ENCODE measurements at places on chromosomes 6 and 20.

DNA sequence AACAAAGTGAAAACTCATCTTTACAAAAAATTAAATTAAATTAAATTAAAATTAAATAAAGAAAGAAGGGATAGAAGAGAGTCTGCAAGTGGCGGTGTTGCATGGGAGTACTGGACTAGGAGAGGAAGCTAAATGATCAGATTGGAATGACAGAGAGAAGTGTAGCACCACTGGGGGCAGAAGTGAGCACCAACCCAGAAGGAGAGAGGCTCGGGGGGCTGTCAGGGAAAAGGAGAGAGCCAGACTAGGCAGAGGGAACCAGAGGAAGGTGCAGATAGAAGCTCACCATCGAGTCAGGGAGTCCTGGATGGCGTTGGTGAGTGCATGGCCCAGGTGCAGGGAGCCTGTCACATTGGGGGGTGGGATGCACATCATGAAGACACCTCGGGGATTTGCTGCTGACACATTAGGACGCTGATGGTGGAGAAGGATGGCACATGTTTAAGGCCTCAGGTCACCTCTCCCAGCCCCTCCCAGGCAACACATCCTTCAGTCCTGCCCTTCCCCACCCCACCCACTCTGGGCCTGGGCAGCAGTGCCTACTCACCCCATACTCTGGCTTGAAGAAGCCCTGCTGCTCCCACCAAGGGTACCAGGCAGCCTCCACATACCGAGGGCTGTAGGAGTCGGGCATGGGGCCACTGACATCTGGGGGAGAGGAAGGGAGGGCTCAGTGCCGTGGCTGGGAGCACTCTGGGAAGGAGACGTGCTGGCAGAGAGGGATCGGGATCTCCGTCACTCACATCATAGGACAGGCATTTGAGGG is 4.0 kb downstream of the VARS1 start:
- no peak for DNase-seq

GRCh38 chr20:43821795-43822194 is 92.9 kb upstream of the TOX2 start:
- no peak for DNase-seq

DNA sequence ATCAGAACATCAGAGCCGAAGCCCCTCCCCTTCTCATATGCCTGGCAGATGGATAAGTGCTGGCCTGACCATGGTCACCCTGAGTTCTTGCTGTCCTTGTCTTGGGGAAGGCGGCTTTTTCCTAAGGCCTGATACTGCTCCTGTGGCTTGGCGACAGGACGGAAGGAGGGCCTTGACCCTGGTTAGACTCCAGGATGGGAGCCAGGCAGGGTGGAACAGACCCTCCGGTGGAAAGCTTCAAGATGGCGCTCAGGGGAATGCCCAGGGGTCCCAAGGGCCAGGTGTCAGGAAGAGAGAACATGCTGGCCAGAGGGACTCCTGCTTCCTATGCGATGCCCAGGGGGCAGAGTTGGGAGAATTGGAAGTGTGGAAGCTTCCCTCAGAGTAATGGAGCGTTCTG is 29.6 kb downstream of the ADA start:
- no peak for DNase-seq

DNA sequence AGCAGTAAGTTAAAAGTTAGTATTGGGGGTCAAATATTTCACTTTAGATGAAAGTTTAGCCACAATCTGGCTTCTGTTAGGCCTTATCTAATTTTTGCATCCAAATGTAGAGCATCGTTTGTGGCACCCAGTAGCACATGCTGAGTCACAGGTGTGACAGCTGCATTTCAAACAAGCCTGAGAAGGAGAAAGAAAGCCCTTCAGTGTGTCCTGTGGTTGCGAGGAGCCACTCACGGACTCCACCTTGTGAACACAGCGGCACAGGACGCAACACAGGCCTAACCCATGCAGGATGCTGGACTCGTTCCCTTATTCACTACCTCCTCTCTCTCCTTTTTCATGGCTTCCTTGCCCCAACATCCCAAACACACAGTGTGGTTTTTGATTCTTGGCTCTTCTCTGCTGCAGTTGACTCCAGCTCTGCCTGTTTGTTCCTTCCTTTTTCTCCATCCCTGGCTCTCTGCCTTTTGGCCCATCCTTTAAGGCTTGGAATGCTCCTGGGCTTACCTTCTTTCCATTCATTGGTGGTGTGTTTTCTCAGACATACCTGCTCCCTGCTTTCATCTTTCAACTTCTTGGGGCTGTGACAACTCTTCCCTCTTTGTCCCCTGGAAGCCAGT is 124.2 kb downstream of the SLC16A10 start:
- no peak for DNase-seq

DNA sequence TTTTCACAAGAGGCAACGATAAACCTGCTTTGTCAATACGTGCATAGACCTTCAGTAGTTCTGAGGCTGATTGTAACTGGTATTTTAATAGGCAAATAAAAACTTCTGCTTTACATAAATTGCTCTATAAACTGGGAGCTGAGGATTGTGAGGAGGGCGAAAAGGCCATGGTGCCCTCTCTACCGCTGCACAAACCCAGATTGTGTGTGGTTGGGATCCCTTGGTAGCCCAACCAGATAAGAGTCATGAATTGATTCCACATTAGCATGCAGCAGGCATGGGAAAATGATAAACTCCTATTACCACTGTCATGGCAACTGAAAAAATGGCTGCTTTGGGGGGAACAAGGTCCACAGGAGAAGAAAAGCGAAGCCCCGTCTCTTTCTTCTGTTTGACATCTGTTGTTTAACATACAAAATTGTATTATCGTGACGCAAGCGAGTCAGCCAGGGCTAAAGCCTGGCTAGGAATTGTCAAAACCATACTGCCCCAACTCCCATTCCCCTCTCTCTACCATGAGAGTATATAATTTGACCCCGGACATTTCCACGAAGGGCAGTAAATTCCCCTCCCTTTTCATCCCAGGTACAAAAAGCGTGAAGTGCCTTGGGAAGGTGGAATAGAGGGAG is 157.8 kb upstream of the SALL4 start:
- DNase-seq: no peak

GRCh38 chr6:157107571-157107914 is 215.8 kb downstream of the TMEM242 start:
- no peak for DNase-seq

DNA sequence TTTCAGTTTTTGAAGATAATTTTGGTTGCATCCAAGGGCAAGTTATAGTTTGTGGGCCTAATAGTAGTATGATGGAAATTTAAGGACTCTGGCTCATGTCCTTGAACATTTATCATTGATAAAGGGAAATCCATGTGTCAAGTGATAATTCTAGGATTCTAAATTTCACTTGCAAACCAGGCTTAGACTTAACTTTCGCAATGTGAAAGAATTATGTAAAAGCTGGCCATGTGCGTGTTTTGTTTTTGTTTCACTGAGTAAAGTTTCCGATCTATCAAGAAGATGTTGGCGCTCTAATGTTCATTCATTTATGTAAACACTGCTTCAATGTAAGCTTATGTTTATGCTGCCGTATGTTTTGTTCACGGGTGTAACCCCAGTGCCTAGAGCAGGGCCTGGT is 302.0 kb downstream of the SOX4 start:
- no peak for DNase-seq

DNA sequence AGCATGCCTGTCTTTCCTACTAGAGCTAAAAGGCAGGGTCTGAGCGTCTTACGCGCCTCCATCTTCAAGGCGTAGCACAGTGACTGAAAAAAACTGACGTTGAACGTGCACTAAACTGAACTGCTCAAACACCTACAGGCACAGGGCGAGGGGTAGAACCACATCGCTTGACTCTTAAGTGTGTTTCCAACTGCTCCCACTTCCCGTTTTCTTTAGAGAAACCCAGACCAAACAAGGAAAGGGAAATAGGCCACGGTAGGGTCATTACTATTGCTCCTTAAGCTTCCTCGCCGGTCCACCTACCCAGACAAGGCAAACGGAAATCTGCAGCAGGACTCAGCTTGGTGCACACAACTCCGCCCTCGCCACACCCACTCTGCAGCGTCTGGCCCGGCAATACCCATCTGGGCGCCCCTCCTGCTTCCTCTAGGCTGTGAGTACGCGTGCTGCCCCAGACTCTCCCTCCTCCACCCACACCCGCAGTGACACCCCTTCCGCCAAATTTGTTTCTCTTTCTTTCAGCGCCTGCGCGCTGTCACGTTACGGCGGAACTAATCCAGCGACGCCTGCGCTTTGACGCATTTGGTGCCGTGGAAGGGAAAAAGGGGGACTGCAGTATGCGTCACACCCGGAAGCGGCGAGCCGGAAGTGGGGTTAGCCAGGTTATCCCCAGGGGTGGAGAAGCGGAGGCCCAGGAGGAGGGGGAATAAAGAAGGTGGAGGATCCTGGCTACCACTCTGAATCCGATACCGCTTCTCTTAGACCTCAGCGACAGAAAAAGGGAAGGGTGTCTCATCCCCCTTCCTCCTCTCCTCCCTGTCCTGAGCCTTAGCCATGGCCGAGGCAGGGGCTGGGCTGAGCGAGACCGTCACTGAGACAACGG is at the start of gene PPP1R11:
TSS of gene PPP1R11 (plus strand) at position 622 of the 883 bp plus-strand sequence. CDS start at position 835, 213 bp downstream.
- peak; percentile 90 for DNase-seq

DNA sequence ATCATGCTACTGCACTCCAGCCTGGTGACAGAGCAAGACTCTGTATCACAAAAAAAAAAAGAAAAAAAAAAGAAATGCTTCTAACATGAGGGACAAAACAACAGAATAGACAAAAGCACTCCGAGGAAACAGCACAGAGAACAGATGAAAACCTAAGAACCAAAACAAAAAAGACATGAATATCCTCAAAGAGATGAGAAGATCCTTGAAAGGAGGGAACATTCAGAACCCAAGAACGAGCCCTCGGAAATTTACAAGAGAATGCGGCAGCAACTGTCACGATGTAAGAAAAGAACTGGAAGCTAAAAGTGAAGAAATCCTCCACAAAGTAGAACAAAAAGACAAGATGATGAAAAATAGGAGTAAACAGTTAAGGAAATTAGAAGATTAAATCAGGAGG is 21.2 kb downstream of the ADA start:
- DNase-seq: no peak

DNA sequence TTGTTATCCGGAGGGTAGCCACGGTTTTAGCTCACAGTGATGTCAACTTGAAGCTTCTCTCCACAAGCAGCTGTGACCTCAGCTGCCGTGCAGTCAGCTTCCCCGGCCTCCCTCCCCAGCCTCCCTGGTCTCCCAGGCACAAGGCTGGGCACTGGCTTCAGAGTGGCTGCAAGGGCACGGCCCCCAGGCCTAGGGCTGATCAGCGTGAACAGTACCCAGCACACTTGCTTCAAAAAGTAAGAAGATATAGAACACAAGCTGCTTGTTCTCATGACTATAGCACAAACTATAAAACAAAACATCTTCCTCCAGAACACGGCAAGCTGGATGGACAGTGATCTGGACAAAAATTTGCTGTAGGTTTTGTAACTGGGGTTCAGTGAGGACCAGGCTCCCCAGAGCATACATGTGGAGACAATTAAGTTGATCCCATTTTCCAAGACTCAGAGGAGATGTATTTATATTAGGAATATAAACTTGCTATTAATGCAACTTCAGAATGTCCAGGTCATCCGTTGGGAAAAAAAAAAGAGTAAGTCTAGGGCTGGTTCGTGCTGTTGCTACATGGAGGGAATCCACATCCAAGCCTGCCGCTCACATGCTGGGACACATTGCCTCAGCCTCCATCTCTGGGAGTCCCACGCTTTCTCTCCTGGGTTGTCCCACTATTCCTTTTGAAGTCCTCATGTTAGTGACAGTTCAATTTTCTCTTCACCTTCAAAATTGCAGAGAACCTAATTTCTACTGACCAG is 199.4 kb upstream of the THBS2 start:
- no peak for DNase-seq

GRCh38 chr6:124303971-124304370 is 500.3 kb downstream of the NKAIN2 start:
- no peak for DNase-seq

- no peak for DNase-seq
These were observed 113.6 kb upstream of the SLC22A16 start for GRCh38 chr6:110589865-110590513.
